ENCODE measurements at places on chromosomes 16 and 17.

GRCh38 chr16:88456356-88457292, 3.5 kb downstream of the ZFPM1 start:
- no peak for DNase-seq

- DNase-seq = no peak
These were observed 346.6 kb upstream of the SALL1 start for GRCh38 chr16:51497541-51498211.

DNA sequence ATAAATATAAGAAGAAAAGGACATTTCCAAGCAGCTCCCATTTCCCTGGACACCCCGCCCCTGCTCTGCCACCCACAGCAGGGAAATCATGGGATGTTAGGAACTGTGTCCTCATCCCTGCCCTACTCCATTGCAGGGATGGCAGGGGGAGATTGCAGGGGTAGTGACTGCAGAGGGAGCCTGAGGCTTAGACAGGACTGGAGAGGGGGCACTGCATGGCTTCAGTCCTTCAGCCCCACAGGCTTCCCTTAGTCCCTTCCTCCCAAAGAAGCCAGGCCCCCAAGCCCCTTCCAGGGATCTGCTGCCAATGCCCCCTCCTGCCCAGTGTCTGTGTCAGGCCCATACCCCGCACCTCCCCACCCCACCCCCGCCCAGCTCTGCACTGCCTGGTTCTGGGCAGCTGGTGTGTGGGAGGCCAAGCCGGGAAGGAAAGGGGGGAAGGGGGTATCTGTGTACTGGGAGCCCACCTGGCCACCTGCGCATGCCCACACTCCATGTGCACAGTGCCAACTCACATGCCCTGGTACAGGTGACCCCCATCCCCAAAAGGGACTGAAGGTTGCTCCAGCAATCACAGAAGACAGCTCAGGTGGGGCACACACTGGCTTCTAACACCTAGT, 3.3 kb downstream of the RUNDC3A start:
- no peak for DNase-seq

DNA sequence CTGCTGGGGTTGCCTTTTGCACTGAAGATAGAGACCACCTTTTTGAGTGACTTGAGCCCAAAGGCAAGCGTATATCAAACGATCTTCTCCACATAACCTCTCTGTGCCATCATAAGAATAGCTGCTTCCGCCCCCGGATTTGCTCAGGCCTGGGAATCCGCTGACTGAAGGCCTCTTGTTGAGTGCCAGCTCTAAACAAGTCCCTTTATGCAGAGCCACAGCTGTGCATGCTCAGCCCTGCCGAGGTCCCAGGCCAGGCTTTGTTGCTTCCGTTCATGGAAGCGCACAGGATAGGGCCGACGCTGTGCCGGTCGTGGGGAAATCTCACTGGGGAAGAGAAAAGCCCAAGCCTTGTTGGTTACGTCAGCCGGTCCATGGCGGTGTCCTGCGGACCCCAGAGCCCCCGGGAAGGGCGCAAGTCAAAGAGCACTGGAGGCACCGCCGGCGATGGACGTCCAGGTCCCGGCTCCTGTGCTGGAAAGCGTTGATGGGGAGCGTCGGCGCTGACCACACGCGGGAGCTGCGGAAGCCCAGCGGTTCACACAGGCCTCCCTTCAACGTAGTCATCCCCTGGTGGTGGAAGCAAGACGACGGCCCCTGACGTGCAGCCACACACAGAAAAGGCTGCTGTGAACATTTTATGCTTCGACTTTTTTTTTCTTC, 23.5 kb upstream of the RPL13 start:
- no peak for DNase-seq

DNA sequence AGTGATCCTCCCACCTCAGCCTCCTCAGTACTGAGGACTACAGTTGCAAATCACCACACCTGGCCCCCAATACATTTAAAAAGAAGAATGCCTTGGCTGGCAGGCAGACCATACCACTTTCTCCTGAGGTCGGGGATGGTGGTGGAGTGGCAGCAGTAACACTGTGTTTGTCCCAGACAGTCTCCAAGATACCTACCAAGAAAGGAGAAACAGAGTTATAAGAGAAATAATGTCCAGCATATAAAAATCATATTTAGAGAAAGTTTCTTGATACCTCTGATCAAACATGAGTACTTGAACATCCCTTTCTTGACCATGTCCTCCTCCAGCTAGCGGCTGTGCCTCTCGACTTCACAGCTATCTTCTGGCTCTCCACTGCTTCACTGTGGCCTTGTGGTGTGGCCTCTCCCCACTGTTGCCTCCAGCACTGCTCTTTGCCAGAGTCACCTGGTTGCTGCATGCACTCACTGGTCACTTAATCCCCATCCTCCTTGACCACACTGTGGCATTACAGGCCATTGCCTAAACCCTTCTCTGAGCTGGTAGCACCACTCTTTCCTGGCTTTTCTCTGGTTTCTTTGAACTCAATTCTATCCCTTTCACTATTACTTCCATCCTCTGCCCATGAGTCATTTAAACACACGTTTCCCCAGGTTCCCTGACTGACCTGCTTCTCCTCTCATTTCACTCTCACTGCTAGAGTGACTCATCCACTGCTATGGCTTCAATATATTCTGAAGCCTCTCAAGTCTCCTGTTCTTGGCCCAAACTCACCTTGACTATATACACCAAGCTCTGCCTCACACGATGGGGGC, 45.2 kb downstream of the XPO6 start:
- DNase-seq = no peak

DNA sequence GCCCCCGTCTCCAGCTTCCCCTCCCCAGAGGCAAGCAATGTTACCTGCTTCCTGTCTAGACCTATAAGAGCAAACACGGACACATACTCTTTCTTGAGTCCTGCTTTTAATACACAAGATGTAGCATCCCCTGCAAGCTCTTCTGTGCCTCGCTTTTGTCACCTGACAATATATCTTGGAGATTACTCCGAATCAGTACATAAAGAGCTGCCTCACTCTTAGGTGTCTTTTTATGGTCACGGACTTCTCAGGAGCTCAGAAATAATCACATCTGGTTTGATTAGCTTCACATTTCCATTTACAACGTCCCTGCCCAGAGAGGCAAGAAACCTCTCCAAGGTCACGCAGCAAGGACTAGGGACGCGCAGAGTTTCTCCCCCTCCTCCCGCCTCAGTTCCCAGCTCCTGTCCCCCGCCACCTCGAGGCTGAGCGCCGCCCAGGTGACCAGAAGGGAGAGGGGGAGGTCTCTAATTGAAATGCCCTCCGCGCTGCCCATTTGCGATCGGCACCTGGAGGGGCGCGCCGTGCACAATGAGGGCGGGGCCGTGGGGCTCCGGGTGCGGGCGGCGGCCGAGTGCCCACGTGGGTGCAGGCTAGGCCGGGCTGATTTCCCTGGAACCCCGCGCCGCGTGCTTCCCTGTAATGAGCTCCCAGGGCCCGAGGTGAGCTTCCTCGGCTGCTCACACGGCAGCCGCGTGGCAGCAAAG, 13.8 kb upstream of the SEZ6 start:
- no peak for DNase-seq

GRCh38 chr17:75661531-75661930, 5.4 kb downstream of the RECQL5 start:
- no peak for DNase-seq

- no peak for DNase-seq
These were observed 1.4 kb upstream of the CEMP1 start for GRCh38 chr16:2532494-2533141.

- DNase-seq = no peak
These were observed 11.3 kb downstream of the RFFL start for GRCh38 chr17:35052241-35052610.

DNA sequence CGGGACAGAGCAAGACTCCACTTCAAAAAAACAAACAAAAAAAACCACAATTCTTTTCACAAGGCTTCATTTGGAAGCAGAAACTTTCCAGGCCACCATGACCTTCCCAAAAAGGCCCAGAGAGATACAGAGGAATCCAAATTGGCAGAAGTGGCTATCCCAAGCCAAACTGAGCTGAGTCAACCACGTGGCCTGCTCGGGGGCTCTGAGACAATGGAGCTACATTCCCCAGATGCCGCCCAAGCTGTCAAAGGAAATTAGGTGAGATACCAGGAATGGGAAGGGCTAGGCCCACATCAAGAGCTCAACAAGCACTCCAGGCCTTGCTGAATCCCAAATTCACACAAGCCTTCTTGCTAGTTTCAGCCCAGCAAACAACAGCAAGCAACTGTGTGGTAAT, 5.7 kb upstream of the EXOSC6 start:
- peak; percentile 74 for DNase-seq

- no peak for DNase-seq
These were observed 374.3 kb upstream of the GOT2 start for GRCh38 chr16:59108374-59108773.

DNA sequence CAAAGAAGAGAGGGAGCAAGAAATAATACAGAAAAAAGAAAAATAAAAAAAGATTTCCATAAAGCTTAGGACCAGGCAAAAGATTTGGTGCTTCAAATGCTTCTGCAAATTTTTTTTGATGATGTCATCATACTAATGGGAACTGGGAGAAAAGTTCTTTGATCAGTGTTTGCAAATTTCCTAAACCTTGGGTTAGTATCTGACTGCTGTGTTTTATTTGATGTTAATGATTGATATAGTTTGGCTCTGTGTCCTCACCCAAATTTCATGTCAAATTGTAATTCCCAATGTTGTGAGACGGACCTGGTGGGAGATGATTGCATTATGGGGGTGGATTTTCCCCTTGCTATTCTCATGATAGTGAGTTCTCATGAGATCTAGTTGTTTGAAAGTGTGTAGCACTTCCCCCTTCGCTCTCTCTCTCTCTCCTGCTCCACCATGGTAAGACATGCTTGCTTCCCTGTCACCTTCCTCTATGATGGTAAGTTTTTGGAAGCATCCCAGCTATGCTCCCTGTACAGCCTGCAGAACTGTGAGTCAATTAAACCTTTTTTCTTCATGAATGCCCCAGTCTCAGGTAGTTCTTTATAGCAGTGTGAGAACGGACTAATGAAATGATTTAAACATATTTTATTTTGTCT, 72.6 kb downstream of the TMEM100 start:
- no peak for DNase-seq

DNA sequence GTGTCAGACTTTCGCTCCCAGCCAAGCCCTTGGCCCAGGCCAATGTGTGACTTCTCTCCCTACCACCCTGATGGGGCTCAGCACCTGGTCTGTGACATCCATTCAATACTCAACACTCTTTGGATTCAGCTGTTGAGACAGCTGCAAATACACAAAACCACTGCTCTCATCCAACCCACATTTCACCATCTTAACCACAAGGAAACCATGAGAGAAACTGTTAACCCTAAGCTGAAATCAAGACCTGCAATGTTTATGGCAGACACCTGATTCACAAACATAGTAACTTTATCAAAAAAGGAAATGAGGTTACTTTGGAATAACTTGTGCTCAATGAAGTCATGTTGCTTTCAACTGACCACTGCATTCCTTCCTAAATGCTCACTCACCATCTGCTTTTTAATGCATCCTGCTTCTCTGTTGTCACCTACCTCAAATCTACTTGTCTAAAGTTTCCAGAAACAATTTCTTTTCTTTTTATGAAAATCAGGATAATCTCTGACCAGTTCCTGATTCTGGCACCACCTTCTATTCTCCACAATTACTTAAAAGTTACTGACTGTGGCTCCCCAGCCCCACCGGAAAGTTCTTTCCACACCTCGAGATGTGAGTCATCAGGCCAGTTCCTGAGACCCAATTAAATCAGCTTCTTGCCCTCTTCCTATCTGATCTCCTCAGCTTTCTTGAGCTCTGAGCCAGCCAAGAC, 88.2 kb downstream of the NOG start:
- no peak for DNase-seq

DNA sequence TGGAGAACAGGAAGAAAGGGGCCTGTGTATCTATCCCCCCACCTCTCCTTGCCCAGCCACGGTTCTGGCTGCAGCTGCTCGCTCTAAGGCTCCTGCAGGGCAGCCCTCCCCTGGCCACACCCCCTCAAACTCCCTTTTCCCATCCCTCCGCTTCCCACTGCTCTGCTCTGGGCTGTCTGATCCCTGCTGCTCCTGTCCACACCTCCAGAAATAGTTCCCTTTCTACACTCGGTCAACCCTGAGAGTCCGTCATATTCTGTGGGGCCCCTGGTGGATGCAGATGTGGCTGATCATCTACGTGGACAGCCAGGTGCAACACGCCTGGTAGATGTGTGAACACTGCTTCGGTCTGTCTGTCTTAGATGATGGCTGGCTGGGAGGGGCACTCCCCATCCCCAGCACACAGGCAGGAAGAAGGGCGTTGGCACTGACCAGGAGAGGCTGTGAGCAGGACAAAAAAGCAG, 19.3 kb upstream of the KRT19 start:
- DNase-seq = no peak

GRCh38 chr17:63247706-63248105, 198.4 kb downstream of the CYB561 start:
- no peak for DNase-seq

- DNase-seq = no peak
These were observed 773 bp downstream of the BLTP2 start for GRCh38 chr17:28643983-28644786.

- DNase-seq = no peak
These were observed 1.2 kb downstream of the NFATC3 start for GRCh38 chr16:68086336-68086841.

- DNase-seq = no peak
These were observed 225.2 kb downstream of the CHD9NB start for GRCh38 chr16:52827456-52827855.

GRCh38 chr17:19254651-19255050, 17.5 kb downstream of the EPN2 start:
- DNase-seq = no peak

- DNase-seq = no peak
These were observed 4.5 kb downstream of the MIF4GD start for GRCh38 chr17:75266316-75267152.

DNA sequence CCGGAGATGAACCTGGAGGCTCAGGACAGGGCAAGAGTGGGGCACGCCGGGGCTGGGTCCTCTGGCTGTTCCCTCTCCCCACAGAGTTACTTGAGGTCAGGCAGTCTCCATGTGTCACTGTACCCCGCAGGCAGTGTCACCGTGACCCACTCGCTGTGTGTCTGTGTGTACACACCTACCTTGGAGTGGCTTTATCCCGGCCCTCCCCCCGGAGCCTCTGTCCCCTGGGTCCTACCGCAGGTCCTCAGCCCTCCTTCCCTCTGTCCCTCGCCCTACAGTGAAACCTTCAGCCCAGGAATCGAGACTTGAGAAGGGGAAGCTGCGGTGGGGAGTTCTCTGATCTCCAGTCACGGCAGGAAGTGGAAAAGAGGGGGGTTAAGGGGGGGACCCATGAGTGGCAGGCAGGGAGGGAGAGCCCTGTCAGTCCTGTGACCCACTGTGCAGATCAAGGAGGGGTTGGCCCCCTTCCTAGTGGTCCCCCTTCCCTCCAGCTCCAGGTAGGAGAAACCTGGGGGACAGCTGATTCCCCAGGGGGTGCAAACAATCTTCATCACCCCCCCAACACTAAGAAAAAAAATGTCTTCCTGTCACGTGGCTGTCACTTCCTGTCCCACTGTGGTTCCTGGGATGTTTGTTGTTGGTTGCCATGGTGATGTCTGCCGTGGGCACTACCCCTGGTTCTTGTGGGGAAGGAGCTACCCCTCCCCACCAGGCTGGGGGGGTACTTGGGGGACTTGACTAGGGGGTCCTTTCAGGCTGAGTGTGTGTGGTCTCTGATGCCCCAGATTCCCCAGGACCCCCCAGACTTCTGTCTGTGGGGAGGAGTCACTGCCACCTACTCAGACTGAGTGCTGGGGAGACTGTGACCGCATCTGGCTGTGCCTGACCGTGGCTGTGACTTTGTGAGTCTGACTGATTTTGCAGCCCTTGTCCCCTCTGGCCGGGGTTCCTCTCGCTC, 13.7 kb downstream of the RARA start:
- no peak for DNase-seq
